Ascending aorta (tissue), 2 donors: ENCODE measurements at places on chromosomes 3 and 15.

DNA sequence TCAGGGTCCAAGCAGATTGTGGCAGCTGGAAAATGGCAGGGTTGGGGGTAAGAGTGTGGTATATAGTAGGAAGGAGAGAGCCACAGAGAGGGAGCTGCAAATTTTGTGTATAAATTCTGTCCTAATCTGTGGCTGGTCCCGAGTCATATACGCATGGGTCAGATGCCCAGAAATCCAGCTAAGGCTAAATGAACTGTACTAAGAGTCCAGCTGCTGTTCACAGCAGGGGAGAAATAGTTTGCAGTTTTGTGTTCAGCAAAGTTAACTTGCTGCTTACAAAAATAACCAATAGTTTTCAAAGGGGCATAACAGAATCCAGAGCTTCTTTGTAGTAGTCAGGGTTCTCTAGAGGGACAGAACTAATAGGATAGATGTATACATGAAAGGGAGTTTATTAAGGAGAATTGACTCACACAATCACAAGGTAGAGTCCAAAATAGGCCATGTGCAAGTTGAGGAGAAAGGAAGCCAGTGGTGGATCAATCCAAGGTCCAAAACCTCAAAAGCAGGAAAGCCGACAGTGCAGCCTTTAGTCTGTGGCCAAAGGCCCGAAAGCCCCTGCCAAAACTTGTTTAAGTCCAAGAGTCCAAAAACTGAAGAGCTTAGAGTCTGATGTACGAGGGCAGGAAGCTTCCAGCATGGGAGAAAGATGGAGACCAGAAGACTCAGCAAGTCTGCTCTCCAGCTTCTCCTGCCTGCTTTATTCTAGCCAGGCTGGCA is 146.1 kb upstream of the KBTBD8 start:
- DNase-seq: no peak

DNA sequence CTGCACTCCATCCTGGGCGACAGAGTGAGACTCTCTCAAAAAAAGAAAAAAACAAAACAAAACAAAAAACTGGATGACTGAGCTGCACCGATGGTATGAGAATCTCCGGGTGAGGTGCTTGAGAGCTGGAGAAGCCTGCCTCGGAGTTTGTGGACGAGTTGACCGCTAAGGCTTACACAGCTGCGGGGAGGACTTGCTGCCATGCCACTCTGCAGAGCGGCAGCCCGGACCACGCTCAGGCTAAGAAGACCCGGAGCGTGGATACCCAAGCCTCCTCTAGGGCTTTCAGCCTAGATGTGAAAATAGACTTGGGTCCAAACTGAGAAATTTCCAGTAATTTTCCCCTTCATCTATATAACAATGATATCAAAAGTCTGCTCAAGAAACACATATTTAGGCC is 16.0 kb downstream of the NRROS start:
- no peak for DNase-seq

GRCh38 chr3:16415911-16416476 is 97.5 kb downstream of the RFTN1 start:
- DNase-seq: no peak

GRCh38 chr15:50055750-50056157 is 63.3 kb downstream of the ATP8B4 start:
- no peak for DNase-seq

GRCh38 chr3:192336286-192336685 is 391.1 kb downstream of the FGF12 start:
- no peak for DNase-seq

GRCh38 chr3:114144909-114145688 is 33.8 kb downstream of the DRD3 start:
- DNase-seq: peak; percentile 78

DNA sequence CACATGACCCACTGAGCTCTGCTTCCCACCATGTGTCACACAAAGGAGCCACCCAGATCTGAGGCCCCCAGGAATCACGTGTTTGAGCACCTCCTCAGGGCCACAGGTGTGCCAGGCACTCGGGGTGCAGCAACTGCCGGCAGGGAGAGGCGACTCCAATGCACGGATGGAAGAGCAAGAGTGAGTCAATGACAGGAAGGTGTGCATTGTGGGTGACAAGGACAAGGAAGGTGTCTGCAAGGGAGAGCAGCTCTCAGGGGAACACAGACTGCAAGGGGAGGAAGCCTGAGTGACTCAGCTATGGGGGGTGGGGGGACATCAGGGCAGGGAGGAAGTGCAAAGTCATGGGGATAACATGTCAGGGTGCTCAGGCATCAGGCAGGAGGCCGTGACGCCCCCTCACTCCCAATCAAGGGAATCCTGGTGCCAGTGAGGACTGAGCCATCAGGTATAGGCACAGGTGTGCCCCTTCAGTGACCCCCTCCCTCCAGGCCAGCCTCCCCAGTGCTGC is 67.4 kb downstream of the NUP210 start:
- DNase-seq: no peak

- no peak for DNase-seq
These were observed 192.0 kb upstream of the HES1 start for GRCh38 chr3:193943851-193944517.

GRCh38 chr3:133662278-133662651 is 524 bp upstream of the TOPBP1 start:
- no peak for DNase-seq

- peak; percentile 57 for DNase-seq
These were observed 49.0 kb upstream of the FGD5 start for GRCh38 chr3:14769544-14770325.

GRCh38 chr15:70149667-70150404 is 52.1 kb upstream of the TLE3 start:
- no peak for DNase-seq

DNA sequence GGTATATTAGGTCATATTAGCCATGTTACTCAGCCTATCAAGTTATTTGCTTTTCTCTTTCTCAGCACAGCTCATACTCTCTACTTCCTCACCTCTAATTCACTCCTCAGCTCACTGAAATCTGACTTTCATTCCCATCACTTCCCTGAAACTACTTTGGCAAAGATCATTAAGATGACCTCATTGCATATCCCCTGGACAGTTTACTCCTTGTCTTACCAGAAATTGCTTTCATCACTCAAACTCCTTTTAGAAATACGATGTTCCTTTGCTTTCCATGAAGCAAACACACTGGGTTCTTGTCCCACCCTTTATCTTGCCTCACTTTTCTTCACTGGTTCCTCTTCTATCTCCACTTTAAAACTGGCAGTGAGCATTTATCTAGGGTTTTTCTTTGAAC is 354.4 kb downstream of the TUSC7 start:
- no peak for DNase-seq

GRCh38 chr15:45759936-45760335 is 125.1 kb downstream of the SQOR start:
- no peak for DNase-seq

GRCh38 chr15:69163141-69163669 is 2.8 kb downstream of the GLCE start:
- DNase-seq: no peak

GRCh38 chr15:62732078-62732477 is 310.5 kb upstream of the TPM1 start:
- DNase-seq: no peak

- DNase-seq: no peak
These were observed 20.9 kb downstream of the IL12A start for GRCh38 chr3:160009525-160009924.

GRCh38 chr15:59119625-59120024 is 14.7 kb downstream of the CCNB2 start:
- DNase-seq: no peak
